ENCODE measurements at places on chromosomes 12 and 14. TPM values are rescaled to one million over a fixed set of nuclear protein-coding genes. Genes with fewer than 3 reads are reported as not detected.

- no peak for DNase-seq
- H3K27ac ChIP-seq = no peak overlapping the region
- H3K27me3 ChIP-seq = no peaks in the 10 kb centered on the region
- peaks cover 9% of the 10 kb centered on the region for H3K4me1 ChIP-seq
These were observed 1.1 kb downstream of the DCTN2 start for GRCh38 chr12:57545809-57546437.

DNA sequence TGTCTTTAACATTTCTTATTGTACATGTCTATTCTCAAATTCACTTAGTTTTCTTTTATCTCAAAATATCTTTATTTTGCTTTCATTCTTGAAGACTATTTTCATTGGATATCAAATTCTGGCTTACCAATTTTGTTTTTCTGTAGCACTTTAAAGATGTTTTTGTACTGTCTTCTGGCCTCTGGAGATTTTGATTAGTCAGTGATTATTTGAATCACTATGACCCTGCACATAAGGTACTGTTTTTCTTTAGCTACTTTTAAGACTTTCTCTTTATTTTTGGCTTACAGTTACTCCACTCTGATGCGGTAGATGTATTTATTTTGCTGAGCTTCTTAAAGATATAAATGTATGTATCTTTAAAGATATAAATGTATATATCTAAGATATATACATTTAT is 49.6 kb downstream of the MYRFL start:
- no peaks in the 10 kb centered on the region for H3K36me3 ChIP-seq
- H3K27me3 ChIP-seq = no peaks in the 10 kb centered on the region
- no peaks in the 10 kb centered on the region for H3K4me1 ChIP-seq
- DNase-seq = no peak

DNA sequence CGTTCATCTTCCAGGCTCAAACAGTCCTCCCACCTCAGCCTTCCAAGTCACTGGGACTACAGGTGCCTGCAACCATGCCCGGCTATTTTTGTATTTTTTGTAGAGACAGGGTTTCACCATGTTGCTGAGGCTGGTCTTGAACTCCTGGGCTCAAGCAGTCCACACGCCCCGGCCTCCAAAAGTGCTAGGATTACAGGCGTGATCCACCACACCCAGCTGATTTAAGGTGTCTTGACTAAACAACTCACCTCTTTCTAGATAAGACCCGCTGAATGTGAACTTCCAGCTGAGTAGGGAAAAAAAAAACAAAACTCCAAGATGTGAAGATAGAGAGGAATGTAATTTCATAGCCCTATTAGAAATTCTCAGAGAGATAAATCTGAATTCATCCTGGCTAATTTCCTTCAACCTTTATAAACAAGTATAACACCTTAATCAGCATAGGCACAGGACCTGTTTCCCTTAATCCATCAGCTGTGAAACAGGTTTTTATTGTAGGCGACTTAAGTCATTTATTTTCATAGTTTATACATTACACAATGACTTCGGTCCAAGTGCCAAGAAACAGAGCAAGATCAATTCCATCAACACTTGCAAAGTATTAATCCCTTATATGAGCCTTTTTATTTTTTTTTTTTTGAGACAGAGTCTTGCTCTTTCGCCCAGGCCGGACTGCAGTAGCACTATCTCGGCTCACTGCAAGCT is 51.5 kb downstream of the HCAR2 start:
- DNase-seq = no peak
- H3K27ac ChIP-seq = no peak overlapping the region
- no peaks in the 10 kb centered on the region for H3K27me3 ChIP-seq
- no peaks in the 10 kb centered on the region for H3K36me3 ChIP-seq
- no peaks in the 10 kb centered on the region for H3K4me1 ChIP-seq
- no peak overlapping the region for H3K4me3 ChIP-seq

GRCh38 chr12:119634743-119635142 is 33.2 kb upstream of the PRKAB1 start:
- H3K36me3 ChIP-seq = no peaks in the 10 kb centered on the region
- no peaks in the 10 kb centered on the region for H3K4me1 ChIP-seq
- H3K4me3 ChIP-seq = no peak overlapping the region
- no peak overlapping the region for H3K27ac ChIP-seq
- no peaks in the 10 kb centered on the region for H3K27me3 ChIP-seq

- H3K4me1 ChIP-seq = peaks cover 23% of the 10 kb centered on the region
- no peak for DNase-seq
- no peaks in the 10 kb centered on the region for H3K36me3 ChIP-seq
- H3K27me3 ChIP-seq = no peaks in the 10 kb centered on the region
- peak overlapping the region; percentile 38 for H3K27ac ChIP-seq
These were observed 91.1 kb downstream of the IRF2BPL start for GRCh38 chr14:76937181-76938091.

DNA sequence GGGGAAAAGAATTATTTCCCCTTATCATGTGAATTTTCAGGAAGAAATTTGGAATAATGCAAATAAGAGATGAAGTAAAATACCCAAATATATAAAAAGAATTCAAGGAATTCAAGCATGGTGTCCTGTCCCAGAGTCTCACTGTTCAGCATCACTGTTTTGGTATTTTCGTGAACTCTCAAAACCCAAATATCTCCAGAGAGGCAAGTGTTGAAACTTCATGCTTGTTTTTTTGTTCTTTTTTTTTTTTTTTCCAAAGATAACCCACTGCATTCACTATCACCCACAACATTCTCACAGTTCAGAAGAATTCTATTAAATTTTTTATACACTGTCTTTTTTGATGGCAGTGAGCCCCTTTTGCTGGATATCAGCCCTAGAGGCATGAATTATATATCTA is 354.9 kb downstream of the DIO2 start:
- no peak overlapping the region for H3K4me3 ChIP-seq
- H3K4me1 ChIP-seq = peaks cover 8% of the 10 kb centered on the region
- H3K36me3 ChIP-seq = no peaks in the 10 kb centered on the region
- no peak for DNase-seq

DNA sequence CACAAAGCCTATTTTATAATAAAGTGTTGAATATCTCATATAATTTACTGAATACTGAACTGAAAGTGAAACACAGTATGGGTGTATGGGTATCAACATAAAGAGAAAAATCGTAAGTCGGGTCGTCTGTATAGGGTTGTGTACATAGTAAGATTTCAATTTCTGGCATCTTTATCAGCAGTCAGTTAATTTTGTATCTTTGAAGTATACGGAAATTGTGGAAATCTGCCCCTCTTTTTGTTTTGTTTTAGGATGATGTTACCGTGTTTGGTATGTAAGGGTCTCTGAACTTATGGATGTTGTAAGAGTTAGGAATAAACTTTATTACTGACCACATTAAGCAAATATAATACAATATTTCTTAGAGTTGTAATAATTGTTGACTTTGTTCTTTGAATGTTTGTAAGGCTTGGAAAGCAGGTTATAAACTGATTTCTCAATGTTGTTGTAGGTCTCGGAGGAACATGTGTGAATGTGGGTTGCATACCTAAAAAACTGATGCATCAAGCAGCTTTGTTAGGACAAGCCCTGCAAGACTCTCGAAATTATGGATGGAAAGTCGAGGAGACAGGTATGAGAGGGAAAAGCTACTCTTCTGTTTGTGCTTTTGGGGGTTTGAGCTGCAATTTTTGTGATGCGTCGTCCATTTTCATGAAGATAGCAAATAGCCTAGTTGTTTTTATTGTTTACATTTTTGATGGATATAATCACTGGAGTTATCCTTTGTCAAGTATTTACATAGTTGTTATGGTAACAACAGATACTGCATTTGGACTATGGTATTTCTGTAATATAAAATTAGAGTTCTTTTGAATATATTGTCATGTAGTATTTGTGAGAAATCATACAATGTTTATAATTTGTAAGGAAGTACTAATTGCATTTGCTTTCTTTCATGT is 12.0 kb downstream of the EID3 start:
- no peaks in the 10 kb centered on the region for H3K27me3 ChIP-seq
- peaks cover 78% of the 10 kb centered on the region for H3K36me3 ChIP-seq
- no peak overlapping the region for H3K27ac ChIP-seq
- no peak overlapping the region for H3K4me3 ChIP-seq
- H3K4me1 ChIP-seq = peaks cover 8% of the 10 kb centered on the region

- no peak overlapping the region for H3K27ac ChIP-seq
- no peaks in the 10 kb centered on the region for H3K27me3 ChIP-seq
- no peaks in the 10 kb centered on the region for H3K36me3 ChIP-seq
- no peak for DNase-seq
- no peaks in the 10 kb centered on the region for H3K4me1 ChIP-seq
These were observed 10.1 kb upstream of the DLGAP5 start for GRCh38 chr14:55201219-55202101.

DNA sequence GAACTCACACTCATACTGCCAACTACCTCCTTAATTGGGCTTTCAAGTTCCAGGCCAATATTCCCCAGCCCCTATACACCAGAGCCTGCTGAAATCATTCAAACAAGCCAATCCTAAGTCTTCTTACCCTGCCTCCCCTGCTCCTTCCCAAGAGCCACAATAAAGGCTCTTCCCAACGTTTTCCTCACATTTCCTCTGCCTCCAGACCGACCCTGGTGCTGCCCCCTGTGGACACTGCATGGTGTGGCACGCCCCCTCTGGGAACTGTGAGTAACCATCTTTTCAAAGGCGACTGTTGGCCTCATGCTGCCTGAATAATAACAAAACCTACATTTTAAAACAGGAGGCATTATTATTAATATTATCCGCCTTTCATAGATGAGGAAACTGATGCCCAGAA is 111.6 kb upstream of the NOS1 start:
- H3K4me3 ChIP-seq = no peak overlapping the region
- H3K4me1 ChIP-seq = no peaks in the 10 kb centered on the region
- H3K36me3 ChIP-seq = no peaks in the 10 kb centered on the region
- no peaks in the 10 kb centered on the region for H3K27me3 ChIP-seq

DNA sequence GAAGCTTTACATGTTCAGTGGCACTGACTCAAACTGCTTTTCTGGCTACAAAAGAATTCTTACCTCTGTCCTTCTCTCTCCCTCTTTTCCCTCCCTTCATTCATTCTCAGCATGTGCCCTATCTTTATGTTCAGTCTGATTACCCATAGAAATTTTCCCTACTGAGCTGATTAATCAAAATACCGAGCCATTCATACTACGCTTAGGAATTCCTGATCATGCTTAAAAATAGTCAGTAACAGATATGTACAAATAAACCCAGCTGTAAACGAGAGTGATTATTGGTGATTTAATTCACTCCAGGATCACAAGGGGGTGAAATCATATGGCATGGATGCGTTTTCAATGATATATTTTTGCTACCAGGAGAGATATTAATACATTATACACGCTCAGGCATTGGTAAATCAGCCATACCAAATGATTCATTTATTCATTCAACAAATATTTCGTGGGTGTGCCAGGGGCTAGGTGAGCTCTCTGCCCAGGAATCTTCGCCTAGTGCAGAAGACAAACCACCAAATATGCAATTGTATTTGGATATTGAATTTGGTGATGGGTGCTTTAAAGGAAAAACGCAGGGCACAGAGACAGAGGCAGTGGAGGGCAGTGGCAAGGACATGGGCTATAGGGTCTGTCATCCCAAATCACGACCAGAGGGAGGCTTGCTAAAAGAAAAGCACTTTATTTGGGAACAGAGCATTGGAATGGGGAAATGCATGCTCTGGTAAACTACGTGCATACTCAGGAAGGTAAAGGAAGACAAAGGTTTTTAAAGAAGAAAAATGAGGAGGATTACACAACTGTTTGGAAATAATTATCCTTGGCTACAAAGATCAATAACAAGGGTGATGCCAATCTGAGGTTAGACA is 13.9 kb upstream of the VRK1 start:
- H3K36me3 ChIP-seq = no peaks in the 10 kb centered on the region
- no peaks in the 10 kb centered on the region for H3K27me3 ChIP-seq
- no peak for DNase-seq
- no peak overlapping the region for H3K27ac ChIP-seq
- H3K4me1 ChIP-seq = no peaks in the 10 kb centered on the region

DNA sequence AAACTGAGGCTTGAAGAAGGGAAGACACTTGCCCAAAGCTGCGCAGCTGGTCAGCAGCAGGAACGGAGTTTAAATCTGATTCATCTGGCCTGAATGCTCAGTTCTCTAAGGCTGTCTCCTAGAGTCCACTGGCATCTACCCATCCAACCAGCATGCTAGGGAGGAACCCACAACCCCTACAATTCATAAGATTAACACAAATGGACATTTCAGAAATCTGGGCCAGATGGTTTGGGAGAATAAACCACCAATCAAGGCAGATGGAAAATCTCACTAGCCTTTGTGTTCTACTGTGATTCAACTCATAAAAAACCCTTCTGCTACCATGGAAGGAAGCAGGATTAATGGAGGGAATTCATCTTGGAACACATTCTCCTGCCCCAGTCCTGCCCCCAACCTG is 67.8 kb downstream of the WSCD2 start:
- H3K27ac ChIP-seq = no peak overlapping the region
- H3K36me3 ChIP-seq = no peaks in the 10 kb centered on the region
- DNase-seq = no peak
- H3K4me1 ChIP-seq = no peaks in the 10 kb centered on the region

- H3K27ac ChIP-seq = no peak overlapping the region
- H3K4me1 ChIP-seq = no peaks in the 10 kb centered on the region
- no peak overlapping the region for H3K4me3 ChIP-seq
- H3K27me3 ChIP-seq = no peaks in the 10 kb centered on the region
These were observed 34.5 kb downstream of the FBRSL1 start for GRCh38 chr12:132524405-132524804.

- H3K4me1 ChIP-seq = no peaks in the 10 kb centered on the region
- no peak overlapping the region for H3K27ac ChIP-seq
- no peaks in the 10 kb centered on the region for H3K36me3 ChIP-seq
- DNase-seq = no peak
- no peak overlapping the region for H3K4me3 ChIP-seq
These were observed 179.3 kb upstream of the BTG1 start for GRCh38 chr12:92324849-92325500.

DNA sequence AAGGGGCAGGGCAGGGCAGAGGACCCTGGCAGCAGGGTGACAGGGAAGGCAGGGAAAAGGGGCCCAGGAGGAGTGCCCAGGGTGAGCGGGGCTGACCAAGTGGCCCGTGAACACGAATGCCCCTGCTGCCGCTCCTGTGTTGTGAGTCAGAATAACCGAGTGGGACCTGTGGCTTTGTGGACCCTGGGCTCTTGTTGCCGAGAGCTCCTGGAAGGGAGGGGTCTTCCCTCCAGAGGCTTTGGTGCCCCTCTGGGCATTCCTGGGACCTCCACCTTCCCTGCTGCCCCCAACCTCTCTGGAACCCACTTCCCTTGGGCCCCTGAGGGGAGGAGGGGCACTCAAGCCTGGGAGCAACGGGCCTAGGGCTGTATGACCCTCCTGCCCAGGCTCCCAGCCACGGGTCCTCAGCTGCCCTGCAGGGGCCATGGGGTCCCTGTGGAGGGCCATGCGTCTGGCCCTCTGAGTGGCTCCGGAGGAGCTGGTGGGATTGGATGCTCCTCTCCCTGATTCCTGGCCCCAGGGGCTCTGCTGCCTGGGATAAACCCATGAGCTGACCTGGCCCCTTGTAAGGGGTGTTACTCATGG is 319.4 kb downstream of the TMEM121 start:
- no peak overlapping the region for H3K27ac ChIP-seq
- no peaks in the 10 kb centered on the region for H3K36me3 ChIP-seq
- H3K27me3 ChIP-seq = no peaks in the 10 kb centered on the region
- H3K4me1 ChIP-seq = no peaks in the 10 kb centered on the region

The INSM2 gene
- not detected for total RNA-seq

The TPH2 gene
- total RNA-seq = not detected

The AMN gene
- not detected for total RNA-seq

The C14orf132 gene
- 37.5 TPM for total RNA-seq

The GNG2 gene
- total RNA-seq = 9.3 TPM

The A2M gene
- 1,118 TPM for total RNA-seq

The PIANP gene
- total RNA-seq = 3.1 TPM

The PMEL gene
- total RNA-seq = not detected

The ATP5F1B gene
- 226 TPM for total RNA-seq

The ESRRB gene
- 4.6 TPM for total RNA-seq

The GABARAPL1 gene
- 114 TPM for total RNA-seq

The CDK17 gene
- 97.6 TPM for total RNA-seq

Data from thoracic aorta (tissue), 2 donors.